ENCODE measurements at places on chromosomes 5 and 9.

DNA sequence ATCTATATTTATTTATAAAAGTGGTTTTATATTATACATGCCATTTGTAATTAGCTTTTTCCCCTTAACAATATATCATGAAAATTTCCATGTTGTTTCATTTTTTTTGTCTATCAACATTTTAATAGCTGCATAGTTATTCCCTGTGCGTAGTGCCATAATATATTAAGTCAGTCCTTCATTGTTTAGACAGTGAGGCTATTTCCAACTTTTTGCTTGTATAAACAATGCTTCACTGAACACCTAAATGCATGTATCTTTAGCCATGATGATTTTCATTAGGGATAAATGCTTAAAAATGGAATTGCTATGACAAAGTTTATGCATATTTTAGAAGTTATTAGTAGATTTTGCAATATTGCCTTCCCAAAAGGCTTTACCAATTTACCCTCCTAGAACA is 80.7 kb upstream of the STC2 start:
- DNase-seq = no peak

DNA sequence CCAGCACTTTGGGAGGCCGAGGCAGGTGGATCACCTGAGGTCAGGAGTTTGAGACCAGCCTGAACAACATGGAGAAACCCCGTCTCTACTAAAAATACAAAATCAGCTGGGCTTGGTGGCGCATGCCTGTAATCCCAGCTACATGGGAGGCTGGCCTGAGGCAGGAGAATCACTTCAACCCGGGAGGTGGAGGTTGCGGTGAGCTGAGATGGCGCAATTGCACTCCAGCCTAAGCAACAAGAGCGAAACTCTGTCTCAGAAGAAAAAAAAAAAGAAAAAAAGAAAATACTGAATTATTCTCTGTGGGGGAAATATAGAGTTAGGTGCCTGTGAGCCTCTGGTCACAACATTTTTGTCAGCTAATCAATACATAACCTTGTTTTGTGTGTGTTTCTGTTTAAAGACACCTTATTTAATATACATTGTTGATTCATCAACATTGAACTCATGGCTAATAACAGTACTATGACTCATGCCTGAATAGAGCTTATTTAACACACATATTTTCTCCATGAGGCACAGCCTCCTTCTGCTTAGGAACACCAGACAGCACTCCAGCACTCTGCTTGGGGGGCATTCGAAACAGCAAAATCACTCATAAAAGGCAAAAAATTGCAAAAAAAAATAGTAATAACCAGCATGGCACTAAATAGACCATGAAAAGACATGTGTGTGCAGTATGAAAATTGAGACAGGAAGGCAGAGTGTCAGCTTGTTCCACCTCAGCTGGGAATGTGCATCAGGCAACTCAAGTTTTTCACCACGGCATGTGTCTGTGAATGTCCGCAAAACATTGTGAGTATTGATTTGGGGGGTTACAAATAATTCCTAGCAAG is at the start of gene IL31RA:
TSS of gene IL31RA (plus strand) at position 519 of the 836 bp plus-strand sequence. CDS start at position 733, 214 bp downstream.
- no peak for DNase-seq

DNA sequence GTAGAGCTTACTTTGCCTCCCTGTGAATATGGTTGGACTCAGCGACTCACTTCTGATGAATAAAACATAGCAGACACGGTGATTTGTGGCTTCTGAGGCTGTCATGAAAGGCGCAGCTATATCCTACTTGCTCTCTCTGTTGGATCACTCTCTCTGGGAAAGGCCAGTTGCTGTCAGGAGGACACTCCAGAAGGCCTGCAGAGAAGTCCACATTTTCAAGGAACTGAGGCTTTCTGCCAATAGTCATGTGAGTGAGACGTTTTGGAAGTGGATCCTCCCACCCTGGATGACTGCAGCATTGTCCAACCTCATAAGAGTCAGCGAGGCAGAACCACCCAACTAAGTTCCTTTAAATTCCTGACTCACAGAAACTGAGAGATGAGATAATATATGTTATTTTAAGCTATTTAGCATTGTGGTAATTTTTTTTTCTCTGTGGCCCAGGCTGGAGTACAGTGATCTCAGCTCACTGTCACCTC is 156.0 kb upstream of the MAST4 start:
- no peak for DNase-seq

DNA sequence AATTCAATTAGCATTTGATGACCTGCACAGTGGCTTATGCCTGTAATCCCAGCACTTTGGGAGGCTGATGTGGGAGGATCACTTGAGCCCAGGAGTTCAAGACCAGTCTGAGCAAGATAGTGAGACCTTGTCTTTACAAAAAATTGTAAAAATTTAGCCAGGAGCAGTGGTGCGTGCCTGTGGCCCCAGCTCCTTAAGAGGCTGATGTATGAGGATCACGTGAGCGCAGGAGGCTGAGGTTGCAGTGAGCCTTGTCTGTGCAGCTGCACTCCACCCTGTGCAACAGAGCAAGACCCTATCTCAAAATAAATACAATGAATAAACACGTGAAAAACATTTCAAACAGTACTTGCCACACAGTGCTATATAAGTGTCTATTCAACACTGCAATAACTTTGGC is 4.2 kb downstream of the ABCA1 start:
- DNase-seq = no peak

DNA sequence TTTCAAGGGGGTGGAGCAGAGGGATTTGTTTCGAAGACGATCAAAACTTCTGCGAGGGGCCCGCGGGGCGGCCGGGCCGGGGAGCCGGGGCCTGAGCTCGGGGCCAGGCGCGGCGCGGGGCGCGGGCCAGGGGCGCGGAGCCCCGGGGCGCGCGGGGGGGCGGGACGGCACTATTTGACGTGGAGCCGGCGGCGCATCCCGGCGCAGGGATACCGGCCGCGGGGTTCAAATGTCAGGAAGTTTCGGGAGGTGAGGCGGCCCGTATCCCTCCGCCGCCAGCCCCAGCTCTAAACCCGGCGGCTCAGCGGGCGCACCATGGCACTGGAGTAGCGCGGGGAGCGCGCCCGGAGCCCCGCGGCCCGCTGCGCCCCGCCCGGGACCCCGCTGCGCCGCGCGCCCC is at the start of gene LMX1B:
TSS of gene LMX1B (plus strand) at position 278 of the 400 bp plus-strand sequence. CDS start 522 bp downstream, outside the sequence.
- no peak for DNase-seq

- peak; percentile 97 for DNase-seq
Measured at GRCh38 chr5:125484742-125485641, 738.6 kb upstream of the ZNF608 start.

DNA sequence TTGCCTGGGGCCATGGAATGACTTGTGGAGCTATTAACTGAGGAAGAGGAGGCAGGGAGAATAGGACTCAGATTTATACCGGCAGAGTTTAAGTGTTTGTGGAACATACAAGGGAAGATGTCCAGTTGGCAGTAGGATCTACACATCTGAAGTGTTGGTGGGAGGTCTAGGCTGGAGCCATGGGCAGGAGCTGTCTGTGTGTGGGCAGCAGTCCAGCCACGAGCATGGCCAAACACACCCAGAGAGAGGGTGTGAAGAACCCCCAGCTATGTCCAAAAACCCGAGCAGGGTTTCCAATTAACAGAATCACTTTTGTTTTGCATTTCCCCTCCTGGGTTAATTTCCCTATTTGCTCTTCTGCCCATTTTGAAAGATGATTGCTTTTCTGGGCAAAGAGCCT is 393.7 kb downstream of the CDK5RAP2 start:
- DNase-seq = no peak

DNA sequence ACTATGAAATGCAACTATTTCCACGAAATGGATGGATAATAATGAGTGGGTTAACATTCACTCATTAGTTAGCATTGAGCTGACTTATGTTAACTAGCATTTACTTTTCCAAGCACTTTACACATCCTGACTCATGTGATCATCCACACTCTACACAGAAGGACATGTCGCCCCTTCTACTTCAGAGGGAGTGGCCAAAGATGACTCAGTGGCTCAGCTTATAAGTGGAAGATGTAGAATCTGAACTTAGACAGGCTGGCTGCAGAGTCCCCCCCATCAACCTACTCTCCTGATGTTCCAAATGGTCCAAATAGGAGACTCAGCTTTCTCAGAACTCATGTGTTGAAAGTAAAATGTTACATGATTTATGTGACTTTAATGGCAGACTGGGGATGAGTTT is 146.0 kb downstream of the ADCY2 start:
- DNase-seq = no peak

DNA sequence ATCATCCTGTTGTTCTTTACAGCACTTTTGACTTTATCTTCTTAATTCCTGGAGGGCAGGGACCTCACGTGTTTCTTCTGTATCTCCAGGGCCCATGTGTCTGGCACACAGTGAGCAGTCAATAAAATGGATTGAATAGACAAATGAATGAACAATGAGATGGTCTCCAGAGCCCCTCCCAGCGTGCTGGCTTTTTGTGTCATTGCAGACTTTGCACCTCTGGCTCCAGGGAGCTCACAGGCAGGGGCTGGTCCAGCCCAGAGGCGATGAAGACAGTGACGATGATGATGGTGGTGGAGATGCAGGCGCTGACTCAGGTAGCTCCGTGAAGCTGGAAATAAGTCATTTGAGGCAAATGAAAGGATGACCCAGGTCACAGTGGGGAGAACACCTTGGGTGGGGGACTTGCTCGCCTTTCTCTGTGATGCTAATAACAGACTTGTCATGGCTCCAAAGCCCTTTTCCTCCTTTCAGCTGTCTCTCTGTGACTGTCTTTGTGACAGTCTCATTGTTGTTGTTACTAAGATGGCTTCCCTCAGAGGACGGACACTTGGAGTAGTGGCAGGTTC is 30.4 kb upstream of the FABP6 start:
- no peak for DNase-seq

DNA sequence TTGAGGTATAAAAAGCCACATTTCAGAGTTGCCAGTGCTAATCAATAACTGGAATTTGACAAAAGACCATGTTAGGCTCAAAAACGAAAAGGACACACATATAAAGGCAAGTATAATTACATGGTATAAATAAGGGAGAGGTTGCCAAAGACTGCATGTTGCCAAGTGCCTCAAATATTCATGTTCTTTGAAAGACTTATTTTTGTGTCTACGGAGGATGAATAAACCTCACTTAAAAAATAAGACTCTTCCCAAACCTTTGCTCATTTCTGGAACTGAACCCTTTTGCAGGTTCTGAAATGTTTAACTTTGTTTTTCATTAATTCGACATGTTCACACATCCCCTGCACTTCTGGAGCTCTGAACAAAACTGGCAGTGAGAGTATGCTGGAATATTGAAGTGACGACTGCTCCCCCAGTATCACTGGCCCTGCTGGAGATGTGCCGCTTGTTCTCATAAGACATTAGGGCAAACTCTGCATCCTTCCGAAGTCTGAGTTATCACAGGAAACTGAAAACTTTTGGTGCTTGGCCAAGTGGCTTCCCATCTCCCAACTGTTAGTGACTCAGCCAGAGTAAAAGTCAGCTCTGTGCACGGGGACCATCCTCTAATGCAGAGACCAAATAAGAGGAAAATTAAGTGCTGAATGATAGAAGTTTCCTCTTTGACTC is 336.8 kb downstream of the GLIS3 start:
- DNase-seq = no peak

DNA sequence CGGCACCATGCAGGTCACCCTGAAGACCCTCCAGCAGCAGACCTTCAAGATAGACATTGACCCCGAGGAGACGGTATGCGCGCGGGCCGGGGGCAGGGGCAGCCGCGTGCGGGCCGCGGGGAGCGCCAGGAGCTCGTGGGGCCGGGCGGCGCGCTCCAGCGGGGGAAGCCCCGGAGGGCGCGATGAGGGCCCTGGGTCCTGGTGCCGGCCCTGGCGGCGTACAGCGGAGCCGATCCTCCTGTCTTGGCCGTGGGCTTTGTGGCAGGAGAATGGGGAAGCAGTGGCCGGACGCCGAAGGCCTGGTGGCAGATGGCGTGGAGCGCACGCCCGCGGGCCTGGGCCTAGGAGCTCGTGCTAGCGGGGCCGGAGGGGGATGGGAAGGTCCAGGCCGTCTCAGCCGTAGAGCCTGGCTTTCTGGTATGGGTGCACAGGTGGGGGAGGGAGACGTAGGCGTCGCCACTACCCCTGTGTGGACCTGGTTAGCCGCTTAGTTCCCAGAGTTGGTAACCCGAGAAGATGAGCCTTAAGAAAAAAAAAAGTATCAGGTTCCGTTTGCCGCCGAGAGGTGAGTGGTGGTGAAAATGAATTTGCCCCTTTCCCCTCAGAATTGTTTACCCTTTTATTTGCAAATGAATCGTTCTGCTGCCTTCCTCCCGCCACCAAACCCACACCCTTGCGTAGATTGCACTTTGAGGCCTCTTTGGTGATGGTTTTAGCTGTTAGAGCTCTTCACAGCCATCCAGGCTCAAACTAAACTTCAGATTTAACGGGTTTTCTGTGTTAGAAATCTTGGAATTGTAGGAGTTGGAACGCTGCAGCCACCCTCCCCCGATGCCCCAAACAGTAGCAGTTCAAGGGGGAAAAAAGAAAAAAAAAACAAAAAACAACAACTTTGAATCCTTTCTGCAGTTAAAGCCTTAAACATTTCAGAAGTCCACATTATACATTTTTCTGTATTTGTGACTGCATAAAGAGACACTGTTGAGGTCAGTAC is 841 bp downstream of the RAD23B start:
- peak; percentile 30 for DNase-seq

DNA sequence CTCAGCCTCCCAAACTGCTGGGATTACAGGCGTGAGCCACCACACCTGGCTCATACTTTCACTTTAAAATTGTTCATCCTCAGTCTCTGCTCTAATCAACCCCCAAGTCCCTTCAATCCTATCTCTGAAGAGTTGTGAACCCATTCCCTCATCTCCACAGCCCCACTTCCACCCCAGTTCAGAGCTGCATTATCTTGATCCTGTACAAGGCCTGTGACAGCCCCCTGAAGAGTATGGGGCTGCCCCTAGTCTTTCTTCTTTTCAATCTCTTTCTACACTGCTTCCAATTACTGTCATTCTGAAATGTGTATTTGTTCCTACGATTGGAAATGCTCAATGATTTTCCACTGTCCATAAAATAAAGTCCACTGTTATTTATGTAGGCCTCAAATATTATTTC is 588.3 kb downstream of the RAB3C start:
- DNase-seq = no peak

Data from NCI-H187 treated with DMSO at 0.1 percent for 48 hours (cell line).